Activated CD4-positive, alpha-beta memory T cell treated with anti-CD3 and anti-CD28 coated beads for 36 hours (primary cell): ENCODE measurements at places on chromosomes 6 and 20. TPM values are rescaled to one million over a fixed set of nuclear protein-coding genes. Genes with fewer than 3 reads are reported as not detected.

HCRTR2 gene
- not detected for total RNA-seq

PACSIN1 gene
- 0.40 TPM for total RNA-seq

DNA sequence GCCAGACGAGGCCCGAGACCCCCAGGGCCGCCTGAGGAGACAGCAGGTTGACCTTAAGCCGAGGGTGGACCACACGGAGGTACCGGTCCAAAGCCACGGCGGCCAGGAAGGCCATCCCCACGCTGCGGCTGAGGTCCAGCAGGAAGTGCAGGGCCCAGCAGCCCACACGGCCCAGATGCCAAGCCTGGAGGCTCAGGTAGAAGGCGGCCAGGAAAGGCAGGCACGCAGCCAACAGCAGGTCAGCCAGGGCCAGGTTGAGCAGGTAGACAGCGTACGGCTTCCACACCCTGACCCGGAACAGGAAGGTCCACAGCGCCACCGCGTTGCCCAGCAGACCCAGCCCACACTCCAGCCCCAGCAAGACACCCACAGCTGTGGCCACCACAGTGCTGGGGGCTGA lies 366 bp downstream of the GPR31 start:
- no peak for DNase-seq

GRCh38 chr6:6736791-6737654 lies 148.5 kb downstream of the LY86 start:
- no peak for DNase-seq

- DNase-seq = no peak
Observed at GRCh38 chr20:37526238-37526838, 1.3 kb downstream of the BLCAP start.

GRCh38 chr6:118683881-118684872 lies 32.8 kb upstream of the CEP85L start:
- no peak for DNase-seq

GRCh38 chr6:52475307-52475706 lies 55.2 kb downstream of the EFHC1 start:
- no peak for DNase-seq
